Stimulated activated CD8-positive, alpha-beta memory T cell treated with anti-CD3 and anti-CD28 coated beads, Interleukin-4, amount 100 ng/mL, for 4 hours (primary cell): ENCODE measurements at places on chromosomes 4 and X.

- DNase-seq: no peak
Observed at GRCh38 chr4:15382669-15383273, 45.1 kb upstream of the C1QTNF7 start.

- DNase-seq: no peak
Observed at GRCh38 chr4:168880811-168881595, 129.1 kb downstream of the CBR4 start.

DNA sequence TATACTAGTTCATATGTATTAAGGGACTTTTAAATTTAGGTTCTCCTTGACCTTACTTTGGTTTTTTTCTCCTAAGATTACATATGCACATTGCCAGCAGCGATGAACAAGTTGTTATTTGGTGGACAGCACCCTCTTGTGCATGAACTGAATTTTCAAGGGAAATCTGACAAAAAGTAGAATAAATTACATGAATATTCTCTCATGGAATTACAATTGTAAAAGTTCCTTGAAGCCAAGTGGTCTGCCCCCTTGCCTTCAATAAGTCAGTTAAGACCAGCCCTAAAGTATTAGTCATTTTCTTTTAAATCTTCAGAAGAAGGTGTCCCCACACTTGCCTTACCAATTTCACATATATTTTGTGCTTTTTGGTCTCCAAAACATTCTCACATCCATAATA, 30.7 kb upstream of the SMARCA5 start:
- DNase-seq: no peak

- no peak for DNase-seq
Observed at GRCh38 chrX:9342561-9343051, 122.3 kb upstream of the TBL1X start.

DNA sequence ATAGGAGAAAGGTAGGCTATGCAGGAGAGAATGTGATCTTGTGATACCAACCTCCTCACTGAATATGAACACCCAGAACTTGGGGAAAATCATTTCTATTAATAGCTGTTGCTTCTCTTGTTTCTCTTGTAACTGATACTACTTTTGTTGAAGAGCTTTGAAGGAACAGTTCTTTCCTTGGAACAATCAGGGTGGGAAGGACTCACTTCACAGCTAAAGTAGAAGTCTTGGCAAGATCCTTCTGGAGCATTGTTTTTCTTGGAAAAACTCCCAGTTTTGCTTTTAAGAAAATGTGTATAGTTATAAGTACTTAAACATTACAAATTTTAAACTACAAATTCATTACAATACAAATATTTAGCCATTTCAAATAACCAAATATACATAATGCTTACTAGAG, 19.1 kb upstream of the XK start:
- DNase-seq: no peak

DNA sequence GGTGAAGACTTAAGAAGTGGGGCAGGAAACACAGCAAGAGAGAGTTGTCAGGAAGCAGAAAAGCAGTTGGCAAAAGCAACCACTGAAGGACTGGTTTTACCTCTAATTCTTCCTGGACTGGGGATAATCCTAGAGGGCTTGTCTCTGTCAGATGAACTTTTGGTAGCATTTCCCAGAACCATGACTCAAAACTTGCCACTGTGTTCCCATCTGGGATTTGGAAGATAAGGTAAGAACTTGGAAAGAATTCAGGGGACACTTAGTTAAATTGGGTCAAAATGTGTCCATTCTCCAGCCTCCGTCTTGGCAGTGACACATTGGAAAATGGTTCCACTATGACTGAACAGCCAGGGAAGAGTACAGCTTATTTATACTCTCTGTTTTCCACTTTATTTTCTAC, 55.7 kb downstream of the CD38 start:
- no peak for DNase-seq

- DNase-seq: no peak
Observed at GRCh38 chr4:71237641-71238040, 101.2 kb upstream of the SLC4A4 start.

- DNase-seq: no peak
Observed at GRCh38 chrX:43643662-43644061, 12.4 kb upstream of the MAOA start.

DNA sequence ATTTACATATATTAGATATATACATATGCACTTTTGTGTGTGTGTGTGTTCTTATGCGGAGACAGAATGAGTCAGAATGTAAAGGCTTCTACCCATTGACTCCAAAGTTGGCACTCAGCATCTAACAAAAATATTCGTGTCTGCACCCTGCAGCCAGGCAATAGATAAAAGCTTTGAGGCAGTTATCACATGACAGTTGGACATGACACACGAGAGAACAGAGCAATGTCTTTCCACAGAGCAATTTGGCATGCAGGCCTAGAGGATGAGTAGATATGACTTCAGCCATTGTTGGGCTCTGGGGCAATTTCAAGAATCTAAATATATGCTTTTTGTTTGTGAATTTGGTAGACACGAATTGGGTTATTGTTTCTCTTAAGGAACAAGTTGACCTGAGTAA, 391.2 kb downstream of the SLITRK2 start:
- DNase-seq: no peak

- DNase-seq: no peak
Observed at GRCh38 chrX:8927701-8928100, 106.2 kb downstream of the FAM9B start.
